ENCODE measurements at places on chromosomes 12 and 14. TPM values are rescaled to one million over a fixed set of nuclear protein-coding genes. Genes with fewer than 3 reads are reported as not detected.

Gene USP5
- polyA plus RNA-seq, result 69.7 TPM

Gene LRP1
- 142 TPM for polyA plus RNA-seq

Gene SMIM41
- not detected for polyA plus RNA-seq

Gene MON2
- polyA plus RNA-seq, result 9.9 TPM

Gene PLA2G1B
- polyA plus RNA-seq, result not detected

Gene FAM186B
- 0.10 TPM for polyA plus RNA-seq

Gene BDKRB1
- polyA plus RNA-seq, result 130 TPM

Gene MGST1
- 280 TPM for polyA plus RNA-seq

Gene MANSC4
- not detected for polyA plus RNA-seq

Gene SYCP3
- 0.07 TPM for polyA plus RNA-seq

Gene GNB3
- 20.5 TPM for polyA plus RNA-seq
